Pancreas (tissue), 10 donors: ENCODE measurements at places on chromosomes 12 and 14. TPM values are rescaled to one million over a fixed set of nuclear protein-coding genes. Genes with fewer than 3 reads are reported as not detected.

DAO gene
- total RNA-seq = not detected

DNA sequence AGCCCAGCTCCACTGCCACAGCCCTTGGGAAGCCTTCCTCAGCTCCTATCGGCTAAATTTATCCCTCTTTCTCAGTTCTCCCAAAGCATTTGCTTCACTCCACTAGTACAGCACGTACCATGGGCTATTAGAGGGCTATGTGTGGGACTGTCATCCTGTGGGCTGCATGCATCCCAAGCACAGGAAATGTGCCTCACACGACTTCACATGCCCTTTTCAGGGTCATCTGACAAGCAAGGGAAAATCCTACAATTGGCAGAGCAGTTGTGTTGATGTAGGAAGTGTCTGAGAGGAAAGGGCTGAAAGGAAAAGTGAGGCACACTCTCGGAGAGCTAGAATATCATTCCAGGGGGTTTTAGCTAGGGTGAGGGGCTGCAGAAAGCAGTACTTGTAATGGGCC, 47.6 kb downstream of the NINJ2 start:
- no peaks in the 10 kb centered on the region for H3K4me1 ChIP-seq
- H3K4me3 ChIP-seq = no peak overlapping the region
- H3K36me3 ChIP-seq = no peaks in the 10 kb centered on the region
- no peak overlapping the region for H3K27ac ChIP-seq

- no peak overlapping the region for H3K4me3 ChIP-seq
- no peak for DNase-seq
- no peaks in the 10 kb centered on the region for H3K27me3 ChIP-seq
- H3K4me1 ChIP-seq = no peaks in the 10 kb centered on the region
These were observed 141.2 kb downstream of the SYNE2 start for GRCh38 chr14:63993992-63994391.

NTN4 gene
- total RNA-seq = 20.0 TPM

- no peak overlapping the region for H3K4me3 ChIP-seq
- no peaks in the 10 kb centered on the region for H3K36me3 ChIP-seq
- peaks cover 3% of the 10 kb centered on the region for H3K27me3 ChIP-seq
- no peak for DNase-seq
These were observed 52.6 kb upstream of the NID2 start for GRCh38 chr14:52121441-52121840.

DNA sequence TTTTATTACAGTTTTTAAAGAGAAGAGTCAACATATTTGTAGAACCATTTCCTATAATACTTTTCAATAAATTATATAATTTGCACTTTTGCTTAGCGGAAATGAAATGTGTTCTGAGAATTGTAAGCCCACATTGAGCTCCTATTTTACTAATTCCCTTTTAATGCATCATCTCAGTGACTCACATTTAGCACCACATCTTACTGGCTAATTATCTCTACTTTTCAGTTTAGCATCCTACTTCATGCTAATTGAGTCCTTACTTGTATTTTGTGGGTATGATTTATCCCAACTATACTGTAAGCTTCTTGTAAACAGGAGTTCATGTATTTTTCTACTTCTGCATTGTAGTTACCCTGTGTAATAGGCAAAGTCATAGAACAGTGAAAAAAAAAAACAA, 67.5 kb downstream of the TMX1 start:
- no peak for DNase-seq
- H3K27me3 ChIP-seq = no peaks in the 10 kb centered on the region
- no peaks in the 10 kb centered on the region for H3K4me1 ChIP-seq
- no peak overlapping the region for H3K4me3 ChIP-seq

DTD2 gene
- total RNA-seq = 9.0 TPM

- no peak for DNase-seq
- no peak overlapping the region for H3K27ac ChIP-seq
- H3K4me1 ChIP-seq = no peaks in the 10 kb centered on the region
These were observed 14.0 kb upstream of the PTGDR start for GRCh38 chr14:52253503-52253902.

- H3K4me3 ChIP-seq = no peak overlapping the region
- no peak overlapping the region for H3K27ac ChIP-seq
- H3K27me3 ChIP-seq = no peaks in the 10 kb centered on the region
- DNase-seq = peak; percentile 58
- H3K4me1 ChIP-seq = no peaks in the 10 kb centered on the region
These were observed 125.0 kb upstream of the FUT8 start for GRCh38 chr14:65287264-65288131.

- no peaks in the 10 kb centered on the region for H3K27me3 ChIP-seq
- peaks cover 6% of the 10 kb centered on the region for H3K4me1 ChIP-seq
- no peak for DNase-seq
- no peaks in the 10 kb centered on the region for H3K36me3 ChIP-seq
These were observed 20.2 kb downstream of the FGD4 start for GRCh38 chr12:32419520-32419960.

DNA sequence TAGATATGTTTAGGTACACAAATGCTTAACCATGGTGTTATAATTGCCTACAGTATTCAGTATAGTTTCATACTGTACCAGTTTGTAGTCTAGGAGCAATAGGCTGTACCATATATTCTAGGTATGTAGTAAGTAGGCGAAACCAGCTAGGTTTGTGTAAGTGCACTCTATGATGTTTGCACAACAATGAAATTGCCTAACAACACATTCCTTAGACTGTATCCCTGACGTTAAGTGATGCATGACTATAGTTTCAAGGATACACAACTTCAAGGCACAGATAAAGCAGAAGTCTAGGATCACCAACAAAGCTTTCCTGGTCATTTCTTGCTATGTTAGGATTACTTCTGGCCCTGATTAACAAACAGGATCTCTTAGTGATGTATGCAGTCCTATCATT, 135.1 kb downstream of the SLC38A1 start:
- no peak for DNase-seq
- no peak overlapping the region for H3K27ac ChIP-seq
- H3K4me3 ChIP-seq = no peak overlapping the region
- no peaks in the 10 kb centered on the region for H3K36me3 ChIP-seq
- H3K4me1 ChIP-seq = no peaks in the 10 kb centered on the region
- H3K27me3 ChIP-seq = no peaks in the 10 kb centered on the region
